ENCODE measurements at places on chromosomes 7 and 10.

DNA sequence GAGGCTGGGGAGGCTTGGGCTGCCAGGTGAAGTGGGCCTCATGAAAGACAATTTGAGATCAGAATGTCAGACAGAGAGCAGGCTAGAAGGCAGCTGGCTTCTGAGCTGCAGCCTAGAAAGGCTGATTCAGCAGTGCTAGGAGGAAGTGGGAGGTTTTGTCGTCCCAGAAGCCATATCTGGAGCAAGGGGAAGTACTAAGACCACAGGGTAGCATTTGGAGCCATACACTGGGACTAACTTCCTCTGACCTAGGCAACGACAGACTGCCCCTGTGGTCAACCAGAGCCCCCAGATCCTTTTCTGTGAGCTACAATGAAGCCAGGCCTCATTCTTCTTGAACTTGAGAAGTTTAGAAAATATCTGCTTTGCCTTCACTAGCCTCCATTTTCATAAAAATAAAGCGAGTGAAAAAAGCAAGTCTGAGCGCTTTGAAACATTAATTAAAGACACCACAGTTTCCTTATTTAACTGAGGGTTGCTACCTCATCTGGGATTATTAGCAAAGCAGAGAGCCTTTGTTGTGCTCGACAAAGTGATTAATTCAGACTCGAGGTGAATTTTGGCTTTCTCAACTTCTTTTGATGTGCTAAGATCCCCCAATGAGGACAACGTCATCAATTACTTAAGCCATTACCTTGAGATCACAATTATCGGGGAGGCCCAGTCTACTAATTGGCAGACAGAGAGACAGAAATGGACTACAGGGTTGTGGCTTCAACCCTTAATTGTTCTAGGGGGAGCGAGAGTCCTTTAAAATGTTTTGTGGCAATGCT lies 26.6 kb downstream of the TBXAS1 start:
- DNase-seq, result no peak

DNA sequence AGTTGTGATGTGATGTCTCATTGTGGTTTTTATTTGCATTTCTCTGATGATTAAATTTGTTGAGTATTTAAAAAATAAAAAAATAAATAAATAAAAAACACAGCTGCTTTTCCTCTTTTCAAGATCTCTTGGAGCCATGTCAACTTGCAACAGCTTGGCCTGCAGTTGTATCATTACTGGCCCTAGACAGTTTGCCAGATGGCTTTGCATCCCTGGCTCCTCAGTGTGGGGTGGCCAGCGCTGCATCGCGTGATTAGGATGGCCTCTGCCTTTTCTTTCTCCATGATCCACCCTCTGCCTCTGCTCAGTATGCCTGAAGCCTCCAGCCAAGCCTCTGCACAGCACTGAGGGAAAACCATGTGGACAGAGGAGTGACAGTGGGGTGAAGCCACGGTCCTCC lies 96.8 kb downstream of the PPP1R3C start:
- no peak for DNase-seq

DNA sequence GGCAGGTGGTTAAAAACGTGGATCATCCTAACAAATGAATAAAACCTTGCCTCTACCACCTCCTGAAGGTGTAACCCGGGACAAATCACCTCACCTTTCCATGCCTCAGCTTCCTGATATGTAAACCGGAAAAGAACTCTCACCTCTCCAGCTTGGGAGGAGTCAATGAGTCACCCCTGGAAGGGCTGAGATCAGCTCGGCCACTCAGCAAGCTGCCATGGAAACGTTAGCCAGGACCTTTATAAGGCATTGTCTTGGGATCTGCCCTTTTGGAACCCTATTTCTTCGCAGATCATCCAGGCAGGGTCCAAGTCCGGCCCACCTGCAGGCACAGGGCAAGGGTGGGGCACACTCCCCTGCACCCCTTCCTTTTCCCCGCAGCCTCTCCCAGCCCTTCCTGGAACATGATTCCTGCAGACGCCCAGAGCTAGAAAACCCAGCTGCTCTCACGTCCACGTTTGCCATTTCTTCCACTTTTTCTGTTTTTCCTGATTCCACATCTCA lies 81.6 kb upstream of the PFKP start:
- DNase-seq, result no peak

DNA sequence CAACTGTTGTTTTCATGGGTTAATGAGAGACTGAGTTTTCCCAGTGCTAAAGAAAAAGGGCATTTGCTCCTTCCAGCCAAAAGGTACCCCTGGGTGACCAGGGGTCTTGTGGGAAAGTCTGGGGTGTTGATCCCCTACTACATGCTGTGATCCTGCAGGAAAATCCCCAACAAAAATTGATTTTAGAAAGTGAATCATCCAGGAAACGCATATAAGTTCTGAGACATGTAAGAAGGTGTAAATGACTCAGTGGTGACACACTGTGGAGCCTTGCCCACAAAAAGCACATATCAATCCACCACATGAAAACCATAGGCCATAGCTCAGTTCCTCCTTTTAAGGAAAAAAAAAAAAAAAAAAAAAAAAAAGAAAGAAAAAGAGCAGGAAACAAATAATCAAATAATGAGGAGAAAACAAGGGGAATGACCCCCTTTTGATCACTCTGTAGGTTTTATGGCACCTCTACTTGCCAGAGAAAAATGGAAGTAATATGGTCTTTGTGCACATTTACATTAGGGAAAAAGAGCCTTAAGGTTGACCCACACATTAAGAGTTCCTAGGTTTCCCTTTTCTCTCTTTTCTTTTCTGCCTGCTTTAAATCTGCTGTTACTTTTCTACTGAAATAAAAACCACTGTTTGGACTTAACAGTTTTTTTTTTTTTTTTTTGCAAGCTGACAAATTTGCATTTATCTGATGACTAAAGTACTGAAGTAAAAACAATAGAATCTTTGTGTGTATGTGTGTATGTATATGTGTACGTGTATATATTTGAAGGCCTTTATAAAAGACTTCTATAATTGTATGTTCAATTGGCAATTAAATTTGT lies 386.0 kb downstream of the KIF20B start:
- peak; percentile 37 for DNase-seq

DNA sequence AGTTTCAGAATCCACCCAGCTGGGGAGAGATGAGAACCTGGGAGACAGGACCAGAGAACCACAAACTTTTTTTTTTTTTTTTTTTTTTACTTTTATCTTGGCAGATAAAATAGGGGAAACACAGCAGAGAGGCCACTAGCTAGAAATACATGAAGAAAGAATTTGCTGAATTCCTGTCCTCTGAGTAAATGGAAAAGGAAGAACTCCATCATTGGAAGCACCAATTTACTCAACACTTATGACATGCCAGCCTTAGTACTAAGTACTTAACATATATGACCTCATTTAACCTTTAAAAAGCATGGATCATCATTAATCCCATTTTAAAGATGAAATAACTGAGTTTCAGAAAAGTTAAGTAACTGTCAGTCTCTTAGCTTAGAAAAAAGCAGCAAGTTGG lies 343.0 kb upstream of the NPSR1 start:
- no peak for DNase-seq

DNA sequence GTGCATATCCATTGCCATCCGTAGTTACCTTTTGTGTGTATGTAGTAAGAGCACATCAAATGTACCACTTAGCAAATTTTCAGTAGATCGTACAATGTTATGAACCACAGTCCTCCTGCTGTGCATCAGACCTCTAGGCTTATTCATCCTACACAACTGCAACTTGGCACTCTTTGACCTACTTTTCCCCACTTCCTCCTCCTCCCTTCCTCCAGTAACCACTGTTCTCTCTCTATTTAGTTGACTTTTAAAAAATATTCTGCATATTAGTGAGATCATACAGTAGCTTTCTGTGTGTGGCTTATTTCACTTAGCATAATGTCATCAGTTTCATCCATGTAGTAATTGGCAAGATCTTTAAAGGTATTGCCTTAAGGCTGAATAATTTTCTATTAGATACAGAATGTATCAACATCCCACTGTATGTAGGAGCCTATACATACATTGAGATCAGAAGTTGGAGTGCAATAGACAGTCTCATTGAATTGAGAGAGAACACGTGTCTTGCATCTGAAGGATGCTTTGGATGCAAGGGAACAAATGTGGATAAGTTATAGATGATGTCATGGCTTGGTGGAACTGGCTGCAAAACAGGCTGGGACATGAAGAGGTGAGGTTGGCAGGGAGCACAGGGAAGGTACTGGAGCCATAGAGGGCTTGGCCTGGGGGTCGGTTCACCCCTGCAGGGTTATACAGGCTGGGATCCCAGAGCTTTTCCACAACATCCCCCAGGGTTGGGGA lies 83.0 kb upstream of the FAM180A start:
- DNase-seq, result no peak

DNA sequence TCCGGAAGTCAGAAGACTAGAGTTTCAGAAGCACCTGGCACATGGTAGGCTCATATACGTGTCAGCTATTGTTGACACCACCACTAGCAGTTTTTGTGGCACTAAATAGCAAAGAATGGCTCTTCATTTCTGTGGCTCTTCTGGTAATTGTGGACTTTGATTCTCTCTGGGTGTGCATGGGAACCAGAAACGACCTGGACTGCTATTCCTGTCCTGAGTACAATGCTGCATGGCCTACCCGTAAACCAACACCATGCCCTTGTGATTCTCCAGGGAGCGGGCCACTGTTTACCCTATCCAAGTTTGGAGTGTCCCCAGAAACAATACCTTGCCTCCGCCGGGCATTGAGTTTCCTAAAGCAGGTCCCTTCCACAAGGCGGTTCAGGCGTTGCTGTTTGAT lies 162.9 kb upstream of the AOAH start:
- DNase-seq, result no peak

GRCh38 chr10:35329520-35329919 lies 6.8 kb upstream of the CCNY start:
- no peak for DNase-seq

GRCh38 chr10:71842856-71843686 lies 8.0 kb downstream of the PSAP start:
- DNase-seq, result no peak

GRCh38 chr10:110841767-110842267 lies 29.9 kb upstream of the PDCD4 start:
- DNase-seq, result no peak

DNA sequence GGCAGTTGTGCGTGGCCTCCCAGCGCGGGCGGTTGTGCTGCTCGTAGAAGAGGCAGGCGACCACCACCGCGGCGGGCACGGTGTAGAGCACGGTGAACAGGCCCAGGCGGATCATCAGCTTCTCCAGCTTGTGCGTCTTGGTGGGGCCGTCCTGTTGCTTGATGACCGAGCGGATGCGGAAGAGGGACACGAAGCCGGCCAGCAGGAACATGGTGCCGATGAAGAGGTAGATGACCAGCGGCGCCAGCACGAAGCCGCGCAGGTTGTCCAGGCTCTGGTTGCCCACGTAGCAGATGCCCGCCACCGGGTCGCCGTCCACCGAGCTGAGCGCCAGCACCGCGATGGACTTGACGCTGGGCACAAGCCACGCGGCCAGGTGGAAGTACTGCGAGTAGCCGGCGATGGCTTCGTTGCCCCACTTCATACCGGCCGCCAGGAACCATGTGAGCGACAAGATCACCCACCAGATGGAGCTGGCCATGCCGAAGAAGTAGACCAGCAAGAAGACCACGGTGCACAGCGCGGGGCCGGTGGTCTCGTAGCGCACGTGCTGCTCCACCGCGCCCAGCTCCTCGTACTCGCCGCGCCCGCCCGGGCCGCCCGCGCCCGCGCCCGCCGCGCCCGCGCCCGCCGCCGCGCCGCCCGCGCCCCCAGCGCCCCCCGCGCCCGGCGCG lies 2.2 kb downstream of the FZD8 start:
- peak; percentile 20 for DNase-seq

GRCh38 chr7:72042855-72043254 lies 369.3 kb downstream of the CALN1 start:
- no peak for DNase-seq

GRCh38 chr10:72012796-72013195 lies 48.6 kb downstream of the CHST3 start:
- no peak for DNase-seq

GRCh38 chr7:141752634-141753033 lies 11.3 kb upstream of the TAS2R3 start:
- no peak for DNase-seq

- DNase-seq, result no peak
Measured at GRCh38 chr10:52454491-52454890, 140.4 kb downstream of the DKK1 start.

DNA sequence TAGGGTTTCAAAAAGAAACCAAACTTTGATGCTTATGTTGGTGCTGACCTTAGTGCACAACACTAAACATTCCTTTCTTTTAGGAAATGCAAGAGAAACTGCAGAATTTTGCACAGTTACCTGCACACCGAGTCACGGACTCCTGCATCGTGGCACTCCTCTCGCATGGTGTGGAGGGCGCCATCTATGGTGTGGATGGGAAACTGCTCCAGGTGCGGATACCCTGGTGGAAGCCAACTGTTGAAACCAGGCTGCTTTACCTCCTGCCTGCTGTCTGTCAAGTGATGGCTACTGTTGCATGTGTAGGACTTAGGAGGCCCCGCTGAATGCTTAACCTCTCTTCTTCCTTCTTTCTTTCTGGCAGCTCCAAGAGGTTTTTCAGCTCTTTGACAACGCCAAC lies 11.7 kb downstream of the CASP2 start:
- peak; percentile 67 for DNase-seq

DNA sequence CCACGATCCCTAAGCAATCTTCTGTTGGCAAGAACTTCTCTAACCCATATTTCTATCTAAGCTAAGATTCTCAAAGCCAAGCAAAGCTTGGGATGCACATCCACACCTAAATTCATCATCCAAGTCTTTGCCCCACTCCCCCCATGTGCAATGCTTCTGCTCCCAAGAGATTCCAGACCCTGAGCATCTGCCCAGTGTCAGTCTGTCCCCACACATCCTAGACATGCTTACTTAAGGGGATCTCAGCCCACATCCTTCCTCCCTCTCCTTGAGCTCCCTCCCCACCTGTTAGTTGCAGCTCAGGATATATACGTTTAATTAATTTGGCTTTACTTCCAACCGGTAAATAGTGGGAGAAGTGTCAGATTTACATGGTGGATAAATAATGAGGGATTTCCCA lies 17.0 kb upstream of the TMEM273 start:
- no peak for DNase-seq

GRCh38 chr7:133980804-133981203 lies 146.3 kb upstream of the LRGUK start:
- DNase-seq, result no peak

- no peak for DNase-seq
Measured at GRCh38 chr10:102298899-102299298, 53.6 kb downstream of the GBF1 start.

- no peak for DNase-seq
Measured at GRCh38 chr10:548238-548901, 141.1 kb downstream of the DIP2C start.

DNA sequence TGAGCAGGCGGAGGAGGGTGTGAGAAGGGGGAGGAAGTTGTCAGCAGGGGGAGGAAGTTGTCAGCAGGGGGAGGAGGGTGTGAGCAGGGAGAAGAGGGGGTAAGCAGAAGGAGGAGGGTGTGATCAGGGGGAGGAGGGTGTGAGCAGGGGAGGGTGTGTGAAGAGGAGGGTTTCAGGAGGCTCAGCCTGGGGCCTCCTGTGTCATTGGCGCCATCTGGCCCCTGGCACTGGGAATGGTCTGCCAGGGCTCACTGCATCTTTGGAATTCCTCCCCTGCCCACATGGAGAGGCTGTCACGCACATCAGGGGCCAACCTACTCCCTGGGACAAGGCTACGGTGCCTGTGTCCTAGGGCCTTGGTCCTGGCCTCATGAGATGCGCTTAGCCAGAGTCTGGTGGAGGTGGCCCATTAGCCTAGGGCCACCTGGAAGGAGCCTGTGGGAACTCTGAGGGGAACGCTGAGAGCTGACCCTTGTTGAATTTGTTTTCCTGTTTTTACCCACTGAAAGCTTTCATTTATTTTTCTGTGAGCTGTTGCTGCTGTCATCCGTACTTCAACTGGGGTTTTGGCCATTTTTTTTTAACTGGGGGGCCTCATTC lies 18.0 kb downstream of the CAMK2B start:
- DNase-seq, result peak; percentile 30

- no peak for DNase-seq
Measured at GRCh38 chr7:15461576-15461975, 100.2 kb downstream of the AGMO start.

Data from stimulated activated CD4-positive, alpha-beta T cell treated with anti-CD3 and anti-CD28 coated beads, Interleukin-15, amount 100 ng/mL, for 24 hours (primary cell).